ENCODE measurements at places on chromosomes 2 and 18.

GRCh38 chr2:71631411-71631931 is 178.1 kb downstream of the DYSF start:
- DNase-seq = peak; percentile 9

GRCh38 chr2:222861411-222862105 is 722 bp downstream of the ACSL3 start:
- peak; percentile 42 for DNase-seq

DNA sequence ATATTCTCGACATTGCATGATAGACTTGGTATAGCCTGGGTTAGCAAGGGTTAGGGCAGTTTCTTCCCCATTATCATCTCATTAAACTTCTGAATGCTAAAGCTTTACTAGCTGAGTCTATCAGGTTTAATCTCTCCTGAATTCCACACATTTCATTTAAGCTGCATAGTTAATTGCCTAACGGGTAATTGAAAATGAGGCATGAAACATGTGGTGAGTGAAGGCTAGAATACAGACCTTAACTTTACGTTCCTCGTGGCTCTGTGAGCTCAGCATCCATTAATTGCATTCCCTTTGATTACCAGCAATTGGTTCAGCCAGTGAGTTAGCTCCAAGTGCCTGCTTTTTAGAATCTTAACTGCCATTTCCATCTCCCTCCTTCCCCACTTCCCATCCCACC is 126.5 kb upstream of the MEX3C start:
- DNase-seq = no peak

GRCh38 chr2:74953796-74954499 is 4.5 kb upstream of the POLE4 start:
- no peak for DNase-seq

- peak; percentile 15 for DNase-seq
These were observed 431.8 kb upstream of the RAB12 start for GRCh38 chr18:8177330-8178016.

DNA sequence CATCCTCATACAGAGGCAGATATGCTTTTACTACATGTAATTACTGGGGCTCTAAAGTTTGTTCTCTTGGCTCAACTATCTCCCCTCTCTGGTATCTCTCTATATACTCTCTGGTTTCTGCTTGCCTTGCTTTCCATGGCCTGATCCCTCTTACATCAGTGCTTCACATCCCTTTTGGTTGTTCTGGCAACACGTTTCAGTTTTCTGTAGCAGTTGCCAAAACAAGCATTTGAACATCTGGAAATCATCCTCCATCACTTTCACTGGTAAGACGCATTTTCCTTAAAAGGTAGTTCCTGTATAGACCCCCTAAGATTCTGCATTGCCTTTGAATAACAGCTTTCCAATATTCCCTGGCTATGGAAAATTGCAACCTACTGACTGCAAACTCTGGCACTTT is 25.9 kb downstream of the COL5A2 start:
- DNase-seq = no peak

- no peak for DNase-seq
These were observed 181.6 kb downstream of the DNAH6 start for GRCh38 chr2:84697895-84698294.

DNA sequence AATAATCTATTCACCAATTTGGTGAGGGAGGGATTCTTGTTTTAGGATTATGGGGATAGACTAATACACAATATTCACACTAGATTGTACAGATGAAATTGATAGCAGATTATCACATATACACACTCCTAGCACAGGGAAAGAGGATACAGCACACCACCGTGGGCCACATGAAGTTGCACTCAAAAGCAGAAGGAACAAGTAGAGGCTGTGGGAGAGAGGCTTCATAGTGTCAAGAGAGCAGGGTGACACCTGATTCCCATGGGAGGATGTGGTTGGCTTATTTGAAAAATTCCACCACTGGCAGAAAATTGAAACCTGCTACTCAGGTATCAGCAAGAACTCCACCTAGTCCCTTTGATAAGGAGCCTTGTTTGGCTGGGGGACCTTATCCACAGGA is 395.6 kb downstream of the SPAG16 start:
- DNase-seq = no peak
